ENCODE measurements at places on chromosomes 6 and 20.

GRCh38 chr6:87754828-87755227 lies 52.8 kb upstream of the AKIRIN2 start:
- DNase-seq: no peak

GRCh38 chr6:130617658-130618057 lies 209.5 kb upstream of the SMLR1 start:
- no peak for DNase-seq

DNA sequence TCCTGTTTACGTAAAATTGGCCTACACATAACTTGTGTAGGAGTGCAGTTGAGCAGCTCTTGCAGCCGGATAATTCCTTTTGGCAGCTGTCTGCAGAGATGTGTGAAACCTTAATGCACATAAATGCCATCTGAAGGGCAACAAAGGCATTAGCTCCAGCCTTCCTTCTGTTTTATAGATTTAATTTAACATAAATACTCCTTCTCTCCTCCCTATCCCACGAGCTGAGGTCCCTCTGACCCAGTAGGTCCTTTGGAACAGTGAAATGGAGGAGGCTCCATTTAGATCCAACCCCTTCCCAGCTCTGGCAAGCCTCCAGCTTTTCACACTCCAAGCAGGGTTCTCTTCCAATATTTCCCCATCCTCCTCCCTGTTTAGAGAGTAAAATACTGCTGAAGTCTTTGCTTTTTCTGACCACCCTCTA lies 6.5 kb downstream of the PLEKHG1 start:
- DNase-seq: no peak

DNA sequence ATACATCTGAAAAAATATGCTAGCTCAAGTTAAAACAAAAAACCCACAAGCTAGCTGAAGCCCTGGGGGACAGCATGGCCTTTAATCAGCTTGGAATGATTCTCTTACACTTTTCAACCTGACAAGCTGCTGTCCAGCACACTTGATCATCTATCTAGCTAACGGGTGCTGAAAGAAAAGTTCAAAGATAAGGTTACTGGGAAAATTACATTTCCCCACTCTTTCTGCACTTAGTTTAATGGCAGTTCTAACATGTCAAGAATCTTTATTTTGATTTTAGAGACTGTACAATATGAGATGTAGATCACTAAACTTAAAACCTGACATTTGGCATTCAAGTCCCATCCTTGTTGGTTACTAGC lies 53.4 kb downstream of the STK4 start:
- no peak for DNase-seq

GRCh38 chr6:141965016-141965545 lies 167.6 kb upstream of the GJE1 start:
- DNase-seq: no peak

Data from activated naive CD4-positive, alpha-beta T cell (primary cell).